Tibial nerve (tissue), 4 donors: ENCODE measurements at places on chromosomes 16 and 17.

DNA sequence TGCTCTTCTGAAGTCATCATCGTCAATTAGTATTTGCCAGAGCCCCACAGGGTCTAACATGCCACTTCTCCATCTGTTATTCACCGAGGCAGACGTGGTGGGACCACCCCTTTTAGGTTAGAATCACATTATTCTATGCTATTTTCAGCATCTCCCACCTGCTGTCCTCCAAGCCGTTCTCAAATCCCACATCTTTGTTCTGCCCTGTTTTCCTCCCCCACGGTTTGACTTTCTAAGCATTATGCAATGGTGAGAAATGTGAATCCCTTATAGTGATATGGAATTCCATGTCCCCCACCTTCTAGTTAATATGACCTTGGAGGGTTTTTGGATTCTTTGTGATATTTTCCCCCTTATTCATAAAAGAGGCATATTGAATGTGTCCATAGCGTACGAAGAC is 634.1 kb upstream of the RBFOX1 start:
- DNase-seq = no peak

DNA sequence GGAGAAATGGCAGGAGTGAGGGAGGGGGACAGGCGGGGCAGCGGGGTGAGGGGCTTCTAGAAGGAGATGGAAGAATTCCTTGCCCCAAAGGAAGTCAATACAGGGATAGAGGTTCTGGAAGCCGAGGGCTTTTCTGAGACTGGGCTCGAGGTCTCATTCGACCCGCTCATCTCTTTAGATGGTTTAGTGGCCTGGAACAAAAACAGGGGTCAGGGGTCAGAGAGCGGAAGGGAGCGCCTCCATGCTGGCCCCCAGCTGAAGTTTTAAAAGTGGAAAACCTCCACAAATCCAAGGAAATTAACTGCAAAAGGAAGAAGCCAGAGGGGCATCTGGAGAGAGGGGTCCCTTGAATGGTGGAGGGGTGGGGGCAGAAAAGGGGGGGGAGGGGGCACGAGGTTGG is 72.5 kb downstream of the SRCIN1 start:
- no peak for DNase-seq

DNA sequence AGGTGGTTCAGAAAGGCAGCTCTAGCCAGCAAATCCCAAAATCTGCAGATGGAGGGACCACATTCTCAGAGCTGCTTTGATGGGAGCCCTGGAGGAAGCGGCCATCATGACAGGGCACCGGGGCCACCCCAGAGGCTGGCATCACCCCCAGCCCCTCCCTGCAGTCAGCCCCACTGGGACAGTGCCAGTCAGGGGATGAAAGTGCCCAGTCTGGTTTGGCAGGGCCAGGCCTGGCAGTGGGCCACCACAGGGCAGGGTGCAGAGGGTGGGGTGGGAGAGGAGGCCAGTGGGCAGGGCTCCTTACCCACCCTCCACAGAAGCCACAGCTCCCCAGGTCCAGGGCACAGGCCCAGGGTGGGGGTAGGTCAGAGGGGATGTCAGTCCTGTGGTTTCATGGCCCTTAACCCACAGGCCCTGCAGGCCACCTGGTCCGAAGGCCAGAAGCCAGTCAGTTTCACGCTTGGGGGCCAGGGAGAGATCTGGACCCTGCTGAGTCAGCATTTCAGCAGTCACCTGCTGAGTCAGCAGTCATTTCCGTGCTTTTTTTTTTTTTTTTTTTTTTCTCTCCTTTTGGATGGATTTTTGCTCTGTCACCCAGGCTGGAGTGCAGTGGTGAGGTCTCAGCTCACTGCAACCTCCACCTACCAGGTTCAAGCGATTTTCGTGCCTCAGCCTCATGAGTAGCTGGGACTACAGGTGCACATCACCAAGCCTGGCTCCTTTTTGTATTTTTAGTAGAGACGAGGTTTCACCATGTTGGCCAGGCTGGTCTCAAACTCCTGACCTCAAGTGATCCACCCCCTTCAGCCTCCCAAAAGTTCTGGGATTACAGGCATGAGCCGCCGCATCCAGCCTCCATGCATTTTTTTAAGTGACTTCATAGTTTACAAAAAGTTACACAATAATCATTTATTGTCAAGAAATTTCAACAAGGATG is 10.4 kb downstream of the SLC25A10 start:
- DNase-seq = no peak

- DNase-seq = no peak
These were observed 559 bp downstream of the MVD start for GRCh38 chr16:88662222-88662842.

GRCh38 chr17:14442798-14443528 is 142.1 kb downstream of the HS3ST3B1 start:
- DNase-seq = no peak

- no peak for DNase-seq
These were observed 25.5 kb downstream of the COPZ2 start for GRCh38 chr17:48012151-48012520.

- DNase-seq = no peak
These were observed 11.4 kb downstream of the ZDHHC7 start for GRCh38 chr16:84999857-85000480.
